Midbrain (tissue), 1 donor: ENCODE measurements at places on chromosomes 7 and 10.

DNA sequence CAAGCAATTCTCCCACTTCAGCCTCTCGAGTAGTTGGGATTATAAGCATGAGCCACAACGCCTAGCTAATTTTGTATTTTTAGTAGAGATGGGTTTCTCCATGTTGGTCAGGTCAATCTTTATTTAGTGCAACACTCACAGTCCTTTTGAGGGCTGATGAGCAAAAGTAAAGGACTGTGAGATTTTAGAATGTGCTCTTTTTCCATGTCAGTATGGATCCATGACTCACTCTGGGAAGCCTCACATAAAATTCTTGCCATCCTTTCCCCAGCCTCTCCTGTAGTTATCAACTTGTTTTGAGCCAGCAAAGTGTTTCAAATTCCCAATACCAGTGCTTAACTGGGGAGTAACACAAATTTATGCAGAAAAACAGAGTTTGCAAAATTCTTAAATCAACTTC is 135.8 kb upstream of the CXCL12 start:
- DNase-seq, result no peak

DNA sequence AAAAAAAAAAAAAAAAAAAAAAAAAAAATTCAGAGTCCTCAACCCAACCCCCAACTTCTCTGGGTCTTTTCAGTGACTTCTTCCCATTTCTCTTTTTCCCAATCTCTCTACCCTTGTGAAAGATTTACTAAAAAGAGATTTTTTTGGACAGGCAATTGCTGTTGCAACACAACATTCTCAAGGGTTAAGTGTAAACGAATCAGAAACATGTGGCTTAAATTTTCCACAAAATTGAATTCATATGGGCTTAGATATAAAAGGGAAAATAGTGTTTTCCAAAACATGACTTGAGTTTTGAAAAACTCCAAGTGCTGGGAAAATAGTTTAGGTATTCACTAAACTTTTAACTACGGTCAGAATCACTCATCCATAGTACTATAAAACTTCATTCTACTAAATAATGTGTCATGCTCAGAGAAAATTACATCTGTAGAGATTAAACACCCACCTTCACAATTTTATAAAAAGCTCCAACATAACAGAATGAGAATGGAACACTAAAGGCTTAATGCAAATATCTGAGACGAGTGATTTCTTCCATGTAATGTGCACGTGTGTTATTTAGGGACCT is 643.1 kb downstream of the PARD3 start:
- no peak for DNase-seq

- DNase-seq, result no peak
These were observed 102.2 kb downstream of the SNX10 start for GRCh38 chr7:26393818-26394217.

DNA sequence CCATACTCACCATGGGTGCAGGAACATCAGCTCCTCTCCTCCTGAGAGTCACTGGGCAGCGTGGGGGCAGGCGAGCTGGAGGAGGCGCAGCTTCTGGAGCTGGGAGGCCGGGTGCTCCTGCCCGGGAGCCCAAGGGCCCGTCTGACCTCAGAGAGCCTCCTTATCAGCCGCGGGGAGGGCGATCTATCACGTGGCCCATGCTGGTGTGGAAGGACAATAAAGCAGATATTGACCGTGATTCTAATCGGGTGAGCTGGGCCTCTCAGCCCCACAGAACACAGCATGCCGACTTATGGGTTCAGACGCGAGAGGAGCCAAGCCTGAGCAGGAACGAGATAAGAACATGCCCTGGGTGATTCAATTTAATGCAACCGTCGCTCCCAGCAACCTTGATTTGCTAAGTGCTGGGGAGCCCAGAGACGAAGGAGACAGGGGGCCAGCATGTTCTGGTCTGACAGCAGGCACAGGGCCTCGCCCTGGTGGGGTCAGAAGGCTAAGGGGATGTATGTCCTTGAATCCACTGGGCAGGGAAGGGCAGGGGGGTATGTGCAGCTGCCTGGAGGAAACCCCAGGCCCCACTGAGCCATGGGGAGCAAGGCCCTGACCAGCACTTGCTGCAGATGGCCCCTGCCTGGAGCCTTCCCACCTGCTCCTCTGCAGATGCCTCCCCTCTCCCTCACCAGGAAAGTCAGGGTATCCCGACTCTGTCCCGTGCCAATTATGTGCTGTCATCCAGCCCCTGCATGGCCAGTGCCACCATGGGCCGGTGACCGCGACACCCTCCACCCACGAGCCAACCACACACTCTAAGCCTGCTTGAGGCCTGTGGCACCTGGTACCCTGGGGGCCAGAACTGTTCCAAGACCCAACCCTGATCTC is 95.3 kb upstream of the RET start:
- no peak for DNase-seq

- DNase-seq, result no peak
These were observed 48.7 kb downstream of the CREB3L2 start for GRCh38 chr7:137953043-137953664.

- DNase-seq, result peak; percentile 34
These were observed 6.7 kb downstream of the ATP6V1F start for GRCh38 chr7:128869138-128869943.
